ENCODE measurements at places on chromosomes 5 and 9.

DNA sequence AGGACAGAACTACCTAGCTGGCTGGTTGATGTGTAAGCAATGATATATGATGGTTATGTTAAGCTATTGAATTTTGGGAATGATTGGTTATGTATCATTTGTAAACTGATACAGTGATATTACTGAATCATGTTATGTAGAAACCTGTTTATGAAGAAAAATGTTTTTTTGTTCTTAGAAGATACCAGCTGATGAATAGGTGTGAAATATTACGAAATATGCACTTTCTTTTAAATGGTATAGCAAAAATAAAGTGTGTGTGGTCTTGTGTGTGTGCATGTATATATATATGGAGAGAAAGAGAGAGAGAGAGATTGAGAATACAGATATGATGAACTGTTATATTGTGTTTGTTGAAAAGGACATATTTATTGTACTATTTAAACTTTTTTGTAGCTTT lies 164.1 kb downstream of the WDR70 start:
- DNase-seq: no peak

DNA sequence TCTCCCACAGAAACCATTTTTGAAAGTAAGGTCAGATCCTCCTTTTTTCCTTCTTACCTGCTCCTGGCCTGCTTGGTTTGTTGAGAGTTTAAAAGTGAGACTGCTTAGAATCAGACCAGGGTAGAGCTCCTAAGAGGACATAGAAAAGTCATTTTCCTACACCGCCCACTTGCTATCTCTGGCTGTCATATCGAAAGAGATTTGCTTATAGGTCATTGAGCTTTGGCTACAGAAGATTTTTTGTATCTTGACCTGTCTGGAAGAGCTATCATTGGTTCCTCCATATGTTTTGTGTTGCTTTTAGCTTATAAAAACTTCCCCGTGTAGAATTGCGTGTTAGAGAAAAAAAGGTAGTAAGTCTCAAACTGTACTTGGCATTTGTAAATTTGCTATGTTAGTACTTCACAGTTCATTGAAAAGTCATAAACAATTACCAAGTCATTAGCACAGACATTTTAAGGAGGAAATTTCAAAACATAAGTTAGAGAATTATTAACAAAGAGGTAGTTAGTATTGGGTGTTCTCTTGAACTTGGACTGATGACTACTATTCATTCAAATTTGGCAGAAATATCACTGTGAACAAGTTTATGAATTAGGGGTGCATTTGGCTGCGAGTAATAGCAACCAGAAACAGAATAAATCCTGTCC lies 96.6 kb downstream of the MAN2A1 start:
- DNase-seq: no peak

GRCh38 chr9:69980041-69980440 lies 63.6 kb upstream of the MAMDC2 start:
- DNase-seq: no peak

- DNase-seq: peak; percentile 93
These were observed 55.6 kb upstream of the COL5A1 start for GRCh38 chr9:134585746-134586706.

- peak; percentile 47 for DNase-seq
These were observed 29.8 kb downstream of the TARS1 start for GRCh38 chr5:33470544-33470943.

- DNase-seq: no peak
These were observed 316.3 kb downstream of the GABRB2 start for GRCh38 chr5:161230221-161230620.

GRCh38 chr5:172440486-172440885 lies 13.8 kb downstream of the SH3PXD2B start:
- DNase-seq: no peak

DNA sequence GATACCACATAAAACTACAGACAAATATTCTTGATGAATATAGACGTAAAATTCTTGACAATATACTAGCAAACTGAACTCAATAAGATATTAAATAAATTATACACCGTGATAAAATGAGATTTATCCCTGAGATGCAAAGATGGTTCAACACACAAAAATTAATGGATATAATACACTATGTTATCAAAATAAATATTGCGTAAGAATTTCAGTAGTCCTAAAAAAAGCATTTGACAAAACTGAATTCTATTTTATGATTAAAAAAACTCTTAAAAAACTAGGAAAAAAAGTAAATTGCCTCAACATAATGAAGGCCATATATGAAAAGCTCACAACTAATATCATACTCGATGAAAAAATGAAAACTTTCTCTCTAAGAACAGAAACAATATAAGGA lies 472.3 kb upstream of the GRIA1 start:
- no peak for DNase-seq
